Hematopoietic multipotent progenitor cell treated with erythropoietin and hydrocortisone succinate and interleukin-3 and kit ligand, for 17 days (in vitro differentiated cells): ENCODE measurements at places on chromosomes 2 and 18.
A peak's percentile ranks its signal among the peaks of the same experiment; 100 is the strongest.

DNA sequence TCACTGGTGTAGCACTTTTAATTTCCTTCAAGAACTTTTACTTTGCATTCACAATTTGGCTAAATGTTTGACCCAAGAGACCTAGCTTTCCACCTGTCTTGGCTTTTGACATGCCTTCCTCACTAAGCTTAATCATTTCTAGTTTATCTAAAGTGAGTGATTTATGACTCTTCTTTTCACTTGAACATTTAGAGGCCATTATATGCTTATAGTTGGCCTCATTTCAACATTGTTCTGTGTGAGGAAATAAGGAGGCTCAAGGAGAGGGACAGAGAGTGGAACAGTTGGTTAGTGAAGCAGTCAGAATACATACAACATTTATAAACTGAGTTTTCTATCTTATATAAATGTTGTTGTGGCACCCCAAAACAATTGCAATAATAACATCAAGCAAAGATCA is 489.3 kb upstream of the CDH2 start:
- no peak for DNase-seq

- DNase-seq: no peak
Measured at GRCh38 chr2:68031043-68031442, 31.8 kb downstream of the C1D start.

- DNase-seq: peak; percentile 37
Measured at GRCh38 chr2:219308142-219309101, 779 bp downstream of the PTPRN start.

DNA sequence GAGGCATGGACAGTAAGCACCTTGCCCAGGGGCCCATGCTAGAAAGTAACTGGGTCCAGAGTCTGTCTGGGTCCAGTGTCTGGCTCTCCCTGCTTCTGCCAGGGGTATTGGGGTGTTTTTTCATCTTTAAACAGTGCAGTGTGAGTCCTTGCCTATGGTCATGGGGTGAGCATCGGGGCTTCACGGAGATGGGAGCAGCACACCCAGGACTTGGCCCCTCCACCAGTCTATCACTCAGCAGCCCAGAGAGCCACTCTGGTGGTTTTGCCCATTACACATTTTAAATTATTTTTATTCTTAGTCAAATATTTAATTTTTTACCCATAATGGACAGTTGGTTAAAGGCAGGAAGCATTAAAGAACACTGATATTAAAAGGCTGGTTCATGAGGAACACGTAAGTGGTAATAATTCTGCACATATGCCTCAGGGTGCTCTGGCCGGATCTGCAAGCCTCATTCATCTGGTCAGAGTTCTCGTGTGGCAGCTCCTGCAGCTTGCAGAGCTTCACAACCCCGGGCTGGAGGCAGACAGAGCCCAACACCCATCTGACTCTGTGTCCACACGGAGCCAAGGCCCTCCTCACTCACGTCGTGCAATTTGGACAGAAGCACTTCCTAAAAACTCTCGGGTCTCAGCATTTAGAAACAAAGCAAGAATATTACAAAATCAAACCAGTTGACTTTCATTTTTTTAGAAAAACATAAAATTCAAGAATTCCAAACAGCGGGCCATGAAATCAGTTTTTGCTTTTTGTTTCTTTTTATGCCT is 204.1 kb downstream of the CTIF start:
- no peak for DNase-seq

DNA sequence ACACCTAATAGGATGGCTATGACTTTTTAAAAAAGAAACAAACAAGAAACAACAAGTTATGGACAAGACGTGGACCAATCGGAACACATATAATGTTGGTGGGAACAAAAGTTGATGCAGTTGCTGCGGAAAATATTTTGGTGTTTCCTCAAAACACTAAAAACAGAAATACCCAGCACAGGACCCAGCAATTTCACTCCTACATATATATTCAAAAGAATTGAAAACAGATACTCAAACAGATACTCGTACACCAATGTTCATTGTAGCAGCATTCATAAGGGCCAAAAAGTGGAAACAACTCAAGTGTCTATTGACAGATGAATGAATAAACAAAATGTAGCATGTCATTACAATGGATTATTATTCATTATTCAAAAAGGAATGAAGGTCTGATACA is 12.1 kb downstream of the CCDC141 start:
- DNase-seq: no peak

GRCh38 chr18:68937029-68937599 is 139.2 kb downstream of the CCDC102B start:
- DNase-seq: no peak

DNA sequence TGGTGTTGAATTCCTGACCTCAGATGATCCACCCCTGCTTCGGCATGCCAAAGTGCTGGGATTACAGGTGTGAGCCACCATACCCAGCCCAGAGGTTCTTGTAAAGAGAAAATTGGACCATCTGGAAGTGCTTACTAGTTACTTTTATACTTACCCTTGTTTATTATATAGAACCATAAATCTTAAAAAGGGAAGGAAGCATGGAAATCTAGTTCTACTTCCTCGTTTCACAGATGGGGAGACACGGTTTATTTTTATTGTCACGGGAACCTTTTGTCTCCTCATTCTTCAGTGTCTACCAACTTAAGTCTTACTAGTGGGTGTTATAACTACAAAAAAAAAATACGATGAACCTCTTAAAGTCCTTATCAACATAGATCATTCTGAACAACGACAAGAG is 45.8 kb upstream of the PDK1 start:
- DNase-seq: no peak

- no peak for DNase-seq
Measured at GRCh38 chr2:46200861-46201605, 96.2 kb upstream of the EPAS1 start.

- DNase-seq: no peak
Measured at GRCh38 chr2:28567061-28567471, 71.2 kb downstream of the PLB1 start.

DNA sequence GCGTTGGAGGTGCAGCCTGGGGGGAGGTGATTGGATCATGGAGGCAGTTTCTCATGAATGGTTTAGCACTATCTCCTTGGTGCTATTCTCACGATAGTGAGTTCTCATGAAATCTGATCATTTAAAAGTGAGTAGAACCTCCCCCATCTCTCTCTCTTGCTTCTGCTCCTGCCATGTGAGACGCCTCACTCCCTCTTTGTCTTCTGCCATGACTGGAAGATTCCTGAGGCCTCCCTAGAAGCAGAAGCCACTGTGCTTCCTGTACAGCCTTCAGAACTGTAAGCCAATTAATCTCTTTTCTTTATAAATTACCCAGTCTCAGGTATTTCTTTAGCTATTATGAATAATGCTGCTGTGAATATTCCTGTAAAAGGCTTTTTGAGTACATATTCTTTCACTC is 52.9 kb downstream of the SERPINB7 start:
- DNase-seq: no peak

GRCh38 chr2:190023860-190024259 is 38.7 kb downstream of the MSTN start:
- DNase-seq: peak; percentile 65

DNA sequence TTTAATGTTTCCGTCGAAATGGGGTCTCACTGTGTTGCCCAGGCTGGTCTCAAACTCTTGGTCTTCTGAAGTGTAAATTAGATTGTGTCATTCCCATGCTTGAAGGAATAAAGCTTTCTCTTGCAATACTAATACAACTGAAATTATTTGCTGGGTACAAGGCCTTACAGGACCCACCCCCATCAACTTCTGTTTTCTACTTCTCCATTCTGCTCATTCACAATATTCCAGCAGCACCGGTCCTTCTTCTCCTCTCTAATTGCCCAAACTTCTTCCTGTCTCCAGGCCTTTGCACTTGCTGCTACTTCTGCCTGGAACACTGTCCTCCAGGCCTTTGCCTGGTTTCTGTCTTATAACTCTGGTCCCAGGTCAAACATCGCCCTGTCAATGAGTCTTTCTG is 73.8 kb downstream of the APOB start:
- no peak for DNase-seq

- no peak for DNase-seq
Measured at GRCh38 chr2:55859875-55860274, 63.7 kb downstream of the EFEMP1 start.

GRCh38 chr2:63675026-63675425 is 86.3 kb downstream of the MDH1 start:
- DNase-seq: no peak

DNA sequence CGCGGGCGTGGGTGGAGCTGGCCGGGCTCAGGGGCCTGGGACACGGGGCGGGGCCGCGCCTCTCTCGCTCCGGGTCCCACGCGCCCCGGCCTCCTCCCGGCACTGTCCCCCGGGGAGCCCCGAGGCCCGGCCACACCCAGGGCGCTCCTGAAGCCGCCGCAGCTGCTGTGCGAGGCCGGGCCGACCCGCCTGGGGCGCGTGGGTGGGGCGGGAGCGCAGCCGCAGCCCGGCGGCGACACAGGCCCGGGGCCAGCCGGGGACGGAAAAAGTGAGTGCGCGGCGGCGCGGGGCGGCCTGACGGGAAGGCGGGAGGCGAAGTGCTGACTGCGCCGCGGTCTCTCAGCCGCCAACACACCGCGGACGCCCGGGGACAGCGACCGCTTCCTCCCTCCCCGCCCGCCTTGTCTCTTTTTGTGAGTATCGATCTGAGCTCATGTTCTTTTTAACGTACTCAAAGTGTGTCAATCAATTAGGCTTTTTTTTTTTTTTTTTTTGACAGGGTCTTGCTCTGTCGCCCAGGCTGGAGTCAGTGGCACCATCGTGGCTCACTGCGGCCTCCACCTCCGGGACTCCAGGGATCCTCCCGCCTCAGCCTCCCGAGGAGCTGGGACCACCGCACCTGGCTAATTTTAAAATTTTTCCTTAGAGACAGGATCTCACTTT is 14.5 kb downstream of the PDCD1 start:
- DNase-seq: peak; percentile 9

DNA sequence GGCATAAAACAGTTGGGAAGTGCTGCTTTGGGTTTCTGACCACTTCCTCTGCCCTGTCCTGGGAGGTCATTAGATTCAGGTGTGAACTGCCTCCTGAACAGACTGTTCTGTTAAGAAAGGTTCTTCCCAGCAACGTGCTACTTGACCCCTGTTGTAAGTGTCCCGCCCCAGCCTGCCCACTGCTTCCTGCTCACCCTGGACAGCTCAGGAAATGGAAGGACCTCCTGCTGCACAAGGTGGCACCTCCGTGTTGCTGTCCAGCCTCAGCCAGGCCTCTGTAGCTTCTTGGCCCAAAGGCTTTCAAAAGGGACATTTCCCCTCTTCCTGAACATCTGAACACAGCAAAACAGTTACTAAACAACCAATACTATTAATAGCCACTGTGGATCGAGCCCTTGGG is 5.3 kb downstream of the TOGARAM2 start:
- no peak for DNase-seq

DNA sequence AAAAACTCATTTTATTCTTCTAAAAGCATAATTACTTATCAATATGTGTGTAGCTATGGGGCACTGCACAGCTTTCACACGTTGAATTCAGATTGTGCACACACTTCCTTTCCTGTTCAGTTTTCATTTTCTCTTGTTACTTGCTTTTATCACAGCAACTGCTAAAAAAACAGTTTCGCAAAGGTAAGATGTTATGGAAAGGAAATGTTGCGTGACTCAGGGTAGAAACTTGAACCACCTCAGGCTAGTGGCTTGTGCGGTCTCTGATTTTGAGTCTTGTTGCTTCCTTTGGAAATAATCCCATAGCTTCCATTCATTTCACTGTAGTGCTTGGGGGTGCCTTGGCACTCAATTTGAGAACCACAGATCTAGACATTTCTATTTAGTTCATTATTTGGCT is 171.9 kb downstream of the FMNL2 start:
- DNase-seq: no peak

GRCh38 chr2:19988600-19988999 is 1.3 kb downstream of the WDR35 start:
- no peak for DNase-seq

- DNase-seq: peak; percentile 11
Measured at GRCh38 chr2:119517433-119517832, 6.8 kb downstream of the SCTR start.

GRCh38 chr2:233273120-233273519 is 21.6 kb downstream of the ATG16L1 start:
- DNase-seq: no peak

GRCh38 chr2:241879326-241879725 is 9.8 kb downstream of the RTP5 start:
- no peak for DNase-seq

GRCh38 chr2:229162015-229162414 is 109.1 kb downstream of the PID1 start:
- no peak for DNase-seq

- DNase-seq: no peak
Measured at GRCh38 chr2:235659767-235660322, 166.0 kb downstream of the AGAP1 start.

GRCh38 chr2:200051611-200051945 is 96.2 kb downstream of the MAIP1 start:
- DNase-seq: no peak

DNA sequence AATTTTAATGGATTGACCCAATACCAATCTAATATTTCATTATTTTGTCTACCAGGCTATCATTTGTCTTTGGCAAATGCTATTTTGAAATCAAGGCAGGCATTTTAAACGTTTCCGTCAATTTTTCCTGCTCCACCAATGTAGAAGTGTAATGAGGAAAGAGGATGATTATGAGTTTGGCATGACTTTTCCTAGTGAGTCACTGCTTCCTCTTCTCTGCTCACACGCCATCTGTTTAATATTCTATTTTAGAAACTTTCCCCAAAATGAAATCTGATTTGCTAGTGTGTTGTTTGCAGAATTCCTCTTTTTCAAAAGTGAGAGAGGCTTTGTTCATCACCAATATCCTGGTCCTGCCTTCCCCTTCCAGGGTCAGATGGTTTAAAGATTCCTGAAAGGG is 42.5 kb upstream of the PID1 start:
- DNase-seq: no peak

- DNase-seq: no peak
Measured at GRCh38 chr18:12657684-12658425, at the start of gene SPIRE1. Gene SPIRE1, minus strand, starts transcription at chr18:12658107. Its CDS starts 241 bp downstream, at chr18:12657866.

DNA sequence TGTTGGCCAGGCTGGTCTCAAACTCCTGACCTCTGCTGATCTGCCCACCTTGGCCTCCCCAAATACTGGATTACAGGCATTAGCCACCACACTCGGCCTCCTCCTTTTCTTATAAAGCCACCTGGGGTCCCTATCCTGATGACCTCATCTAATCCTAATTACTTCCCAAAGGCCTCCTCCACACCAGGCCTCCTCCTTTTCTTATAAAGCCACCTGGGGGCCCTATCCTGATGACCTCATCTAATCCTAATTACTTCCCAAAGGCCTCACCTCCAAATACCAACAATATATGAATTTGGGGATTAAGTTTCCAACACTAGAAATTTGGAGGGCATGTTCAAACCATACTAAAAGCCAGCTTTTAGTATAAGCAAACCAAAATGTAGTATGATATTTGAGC is 9.7 kb upstream of the RMC1 start:
- no peak for DNase-seq
